Kidney tubule cell (primary cell): ENCODE measurements at places on chromosomes 1 and 21.

DNA sequence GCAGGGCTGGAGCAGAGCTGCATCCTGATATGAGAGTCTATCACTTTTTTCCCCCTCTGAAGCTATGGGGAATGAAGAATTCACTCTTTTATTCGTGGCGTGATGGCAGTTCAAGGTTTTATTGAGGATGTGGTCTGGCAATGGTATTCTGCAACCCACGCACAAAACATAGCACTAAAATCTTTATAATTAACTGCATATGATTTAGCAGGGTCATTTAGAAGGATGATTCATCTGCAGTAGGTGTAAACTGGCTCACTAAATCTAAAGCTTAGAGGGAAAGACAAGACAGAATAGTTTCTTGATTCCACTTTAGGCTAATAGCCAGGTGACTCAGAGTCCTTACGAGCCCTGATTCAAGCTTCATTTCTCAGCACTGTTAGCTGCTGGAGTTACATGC lies 25.0 kb upstream of the CHRM3 start:
- peak; percentile 47 for DNase-seq

DNA sequence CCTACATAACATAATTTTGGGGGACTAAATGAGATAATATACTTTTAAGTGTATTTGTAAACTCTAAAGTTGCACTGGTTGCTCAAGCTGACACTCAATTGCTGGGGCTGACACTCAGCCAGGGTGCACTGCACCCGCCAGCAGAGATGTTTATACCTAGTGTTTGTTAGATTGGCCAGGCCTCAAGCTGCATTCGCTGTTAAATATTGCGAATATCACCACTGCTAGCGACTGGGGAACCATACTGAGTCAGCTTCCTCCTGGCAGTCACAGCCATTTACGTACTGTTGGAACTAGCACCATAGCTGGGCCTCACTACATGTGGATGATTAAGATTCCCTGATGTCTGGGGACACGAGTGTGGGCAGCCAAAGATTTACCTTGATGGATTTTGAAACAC lies 12.7 kb upstream of the RWDD3 start:
- DNase-seq = no peak

- peak; percentile 68 for DNase-seq
Measured at GRCh38 chr1:27357281-27358037, 9.3 kb downstream of the MAP3K6 start.

- DNase-seq = no peak
Measured at GRCh38 chr1:236209185-236209584, 66.8 kb downstream of the GPR137B start.

DNA sequence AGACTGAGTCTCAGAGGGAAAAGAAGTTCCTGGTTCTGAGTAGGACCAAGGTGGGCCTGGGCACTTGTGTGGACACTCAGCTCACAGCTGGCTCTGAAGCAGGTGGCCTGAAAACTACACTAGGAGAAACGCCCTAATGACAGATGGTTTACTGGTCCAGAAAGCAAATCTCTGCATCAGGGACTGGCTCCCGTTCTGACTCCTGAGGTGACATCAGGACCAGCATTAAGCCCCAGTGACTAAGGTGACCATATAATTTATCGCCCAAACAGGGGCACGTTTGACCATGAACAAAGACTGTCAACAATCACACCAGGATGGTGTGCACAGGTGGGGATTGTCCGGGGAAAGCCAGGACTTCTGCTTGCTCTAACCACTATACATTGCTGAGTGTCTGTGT lies 12.2 kb upstream of the CD34 start:
- DNase-seq = no peak

GRCh38 chr1:102897557-102897956 lies 210.8 kb downstream of the COL11A1 start:
- peak; percentile 5 for DNase-seq

DNA sequence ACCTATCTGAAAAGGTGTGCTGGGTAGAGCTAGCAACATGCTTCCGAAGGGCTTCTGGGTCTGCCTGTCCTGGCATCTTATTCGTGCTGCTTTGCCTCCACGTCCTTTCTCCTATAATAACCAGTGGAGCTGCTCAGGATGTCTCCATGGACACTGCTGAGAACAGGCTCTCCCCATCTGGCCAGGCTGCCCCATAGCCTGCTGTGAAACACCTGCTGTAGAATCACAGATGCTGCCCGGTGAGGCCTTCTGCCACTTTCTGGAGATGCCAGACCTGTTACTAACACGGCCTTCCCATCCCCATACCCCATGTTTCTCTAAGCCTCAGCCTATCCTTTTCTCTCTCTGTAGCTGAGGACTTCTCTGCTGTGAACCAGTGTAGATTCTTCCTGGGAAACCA lies 120.5 kb downstream of the IER5 start:
- no peak for DNase-seq

- no peak for DNase-seq
Measured at GRCh38 chr1:205152505-205152904, 30.7 kb upstream of the RBBP5 start.

DNA sequence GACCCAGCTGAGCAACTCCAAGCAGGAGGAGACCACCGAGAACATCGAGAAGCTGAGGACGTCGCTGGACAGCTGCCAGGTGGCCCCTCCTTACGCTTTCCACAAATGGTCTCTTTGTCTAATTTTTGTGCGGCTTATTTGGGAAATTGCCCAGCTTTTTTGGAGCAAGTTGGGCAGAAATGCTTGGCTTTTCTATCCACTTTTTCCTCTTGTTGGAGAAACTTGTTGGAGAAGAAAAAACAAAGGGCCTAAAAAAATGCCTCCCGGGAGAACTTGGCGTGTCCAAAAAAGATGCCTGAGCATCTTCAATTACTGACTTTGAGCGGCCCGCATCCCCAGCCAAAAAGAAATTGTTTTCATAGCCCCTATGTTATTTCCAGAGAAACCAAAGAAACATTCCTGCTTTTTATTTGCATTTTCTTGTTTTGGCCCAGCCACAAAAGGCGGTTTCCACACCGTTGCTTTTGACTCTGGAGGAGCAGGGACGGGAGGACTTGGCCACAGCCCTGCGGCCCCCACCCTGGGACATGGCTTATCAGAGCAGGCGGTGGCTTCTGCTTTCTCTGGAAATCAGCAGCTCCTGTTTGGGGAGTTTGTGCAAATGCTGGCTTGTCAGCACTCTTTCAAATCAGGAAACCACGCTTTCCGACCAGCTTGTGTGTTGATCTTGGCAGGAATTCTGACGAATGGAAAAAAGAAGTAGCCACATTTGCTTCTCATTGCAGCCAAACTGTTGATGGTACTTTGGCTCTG lies 81.2 kb upstream of the EFHD2 start:
- DNase-seq = no peak

- peak; percentile 39 for DNase-seq
Measured at GRCh38 chr1:92980732-92981647, 19.7 kb upstream of the DIPK1A start.
